ENCODE measurements at places on chromosomes 4 and X.

DNA sequence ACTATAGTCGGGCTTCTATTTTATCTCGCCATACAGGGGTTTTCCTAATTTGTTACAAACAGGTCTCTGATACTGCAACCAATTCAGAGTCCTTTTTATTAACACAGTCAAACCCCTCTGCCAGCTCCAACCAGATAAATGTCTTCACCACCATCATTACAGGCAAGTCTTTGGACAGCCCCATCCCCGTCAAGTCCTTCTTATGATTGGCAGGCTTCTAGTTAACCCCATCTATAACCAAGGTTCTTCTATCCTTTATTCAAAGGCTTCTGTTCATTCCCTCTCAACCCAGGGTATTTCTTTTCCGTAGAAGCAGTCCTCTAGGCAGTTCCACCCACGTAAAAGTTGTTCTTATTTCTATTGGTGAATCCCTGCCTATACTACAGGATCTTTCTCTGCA is 29.9 kb upstream of the FOXR2 start:
- DNase-seq: no peak

- DNase-seq: peak; percentile 91
Measured at GRCh38 chr4:152779513-152780266, at the start of the genes ARFIP1 and TIGD4. Gene ARFIP1, plus strand, starts transcription at chr4:152779954. Its CDS starts 49,680 bp downstream, at chr4:152829634. Gene TIGD4, minus strand, starts transcription at chr4:152779730. Its CDS starts 8,726 bp downstream, at chr4:152771004.

- no peak for DNase-seq
Measured at GRCh38 chr4:147548256-147548655, 67.4 kb downstream of the EDNRA start.

GRCh38 chrX:39513836-39514235 is 583.9 kb downstream of the BCOR start:
- DNase-seq: no peak

GRCh38 chr4:152577708-152578396 is 42.0 kb upstream of the FBXW7 start:
- DNase-seq: no peak

GRCh38 chrX:154381271-154381670 is 2.2 kb downstream of the EMD start:
- no peak for DNase-seq

DNA sequence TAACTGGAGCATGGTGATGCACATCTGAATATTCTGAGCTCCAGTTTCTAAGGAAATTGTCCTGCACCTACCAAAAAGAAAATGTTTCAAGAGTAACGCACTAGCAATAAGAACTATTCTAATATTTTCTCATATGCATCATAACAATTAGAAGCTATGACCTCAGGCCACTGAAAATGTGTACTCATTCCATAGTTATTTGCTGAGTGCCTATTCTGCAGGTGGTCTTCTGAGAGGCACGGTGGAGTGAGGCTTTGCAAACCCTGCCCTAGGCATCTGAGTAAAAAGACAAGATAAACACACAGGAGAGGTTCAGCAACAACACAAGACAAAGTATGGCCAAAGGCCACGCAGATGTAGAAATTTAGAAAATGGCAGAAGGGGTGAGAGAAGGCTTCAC is 23.7 kb downstream of the SLC10A6 start:
- DNase-seq: no peak

- no peak for DNase-seq
Measured at GRCh38 chrX:99973572-99974226, 436.4 kb downstream of the PCDH19 start.

GRCh38 chr4:6184169-6184568 is 16.2 kb downstream of the JAKMIP1 start:
- DNase-seq: no peak

DNA sequence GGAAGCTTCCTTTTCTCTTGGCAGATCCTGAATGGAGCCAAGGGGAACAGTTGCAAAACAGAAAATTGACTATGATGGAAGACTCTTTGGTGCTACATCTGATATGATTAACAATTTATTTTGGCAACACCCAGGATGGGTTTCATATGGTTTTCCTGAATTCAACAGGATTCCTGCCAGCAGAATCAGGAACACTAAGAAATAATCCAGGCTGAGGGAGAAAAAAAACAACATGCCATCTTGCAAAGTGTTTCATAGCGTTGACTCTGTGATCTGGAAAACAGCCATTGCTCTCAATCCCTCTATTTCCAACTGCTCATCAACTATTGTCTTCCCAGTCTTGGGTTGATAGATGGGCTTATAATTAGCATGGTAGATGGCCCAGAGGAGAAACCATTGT is 303.8 kb upstream of the KLF3 start:
- no peak for DNase-seq

DNA sequence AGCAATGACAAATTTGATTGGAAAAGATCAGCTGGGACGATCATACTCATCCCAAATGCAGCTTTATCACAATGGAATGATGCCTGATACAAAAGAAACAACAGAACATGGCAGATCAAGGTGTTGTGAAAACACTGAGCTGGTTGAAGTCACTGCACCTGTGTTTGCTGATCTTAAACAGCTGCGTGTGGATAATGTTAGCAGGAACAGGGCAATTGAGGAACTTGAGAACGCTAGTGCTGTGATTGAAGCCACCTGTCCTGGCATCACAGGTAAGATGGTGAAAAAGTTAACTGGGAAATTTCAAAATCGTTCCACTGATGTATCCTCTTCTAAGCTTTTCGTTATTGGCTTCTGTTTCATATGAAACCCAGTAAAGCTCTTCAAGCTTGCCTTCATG is 27.4 kb upstream of the SOD3 start:
- DNase-seq: no peak

GRCh38 chrX:34848281-34848680 is 94.3 kb upstream of the FAM47B start:
- DNase-seq: no peak

GRCh38 chrX:9486786-9487387 is 22.0 kb downstream of the TBL1X start:
- no peak for DNase-seq

DNA sequence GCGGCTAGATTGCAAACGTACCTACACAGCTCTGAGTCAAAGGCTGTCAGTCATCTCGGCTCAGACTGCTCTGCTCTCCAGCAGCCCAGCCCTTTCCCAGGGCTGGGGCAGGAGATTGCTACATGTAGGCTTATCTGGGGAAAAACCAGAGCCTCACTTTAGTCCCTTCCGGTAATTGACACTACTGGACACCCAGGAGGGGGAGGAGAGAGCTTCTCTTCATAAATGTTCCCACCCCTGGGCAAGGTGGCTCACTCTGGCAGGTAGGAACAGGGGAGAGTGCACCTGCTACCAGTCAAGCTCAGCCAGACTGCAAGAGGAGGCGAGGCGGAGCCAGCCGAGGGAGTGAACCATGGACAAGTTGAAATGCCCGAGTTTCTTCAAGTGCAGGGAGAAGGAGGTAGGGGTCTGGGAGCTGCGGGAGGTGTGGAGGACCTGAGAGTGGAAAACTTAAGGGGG is at the start of gene SLC6A14:
TSS of gene SLC6A14 (plus strand) at position 249 of the 459 bp plus-strand sequence. CDS start at position 353, 104 bp downstream.
- DNase-seq: no peak

DNA sequence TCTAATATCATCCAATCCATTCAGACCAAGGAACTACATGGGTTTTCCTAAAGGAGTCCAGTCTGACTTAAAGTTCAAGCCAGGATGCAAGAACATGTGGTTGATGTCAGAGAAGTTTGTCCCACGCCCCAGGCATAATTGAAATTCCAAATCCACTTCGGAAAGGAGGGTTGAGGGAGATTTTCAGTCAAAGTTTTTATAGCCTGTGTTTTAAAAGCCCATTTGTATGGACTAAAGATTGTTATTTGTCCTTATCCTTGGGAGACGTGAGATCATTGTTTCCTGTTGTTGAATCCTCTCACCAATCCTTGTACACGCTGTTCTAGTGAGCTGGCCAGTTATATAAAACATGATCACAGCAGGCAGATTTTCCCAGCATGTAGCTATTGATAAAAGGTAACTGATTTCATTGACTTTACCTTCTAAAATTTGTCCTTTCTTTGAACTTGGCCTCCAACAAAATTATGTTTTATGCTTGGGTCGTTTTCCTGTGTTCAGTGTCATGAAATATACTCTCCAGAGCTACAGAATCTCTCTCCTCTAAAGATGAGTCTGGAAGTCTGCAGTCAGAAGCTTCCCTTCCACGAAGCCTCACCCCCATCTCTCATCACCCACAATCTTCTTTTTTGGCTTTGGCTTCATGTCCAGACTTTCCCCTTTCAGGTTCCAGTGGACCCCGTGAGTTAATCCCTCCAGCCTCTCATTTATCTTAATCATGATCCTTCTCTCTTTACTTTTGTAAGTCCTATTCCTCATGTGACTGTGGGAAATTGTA is 92.9 kb downstream of the ATP10D start:
- no peak for DNase-seq

Data from effector memory CD4-positive, alpha-beta T cell (primary cell).